ENCODE measurements at places on chromosomes 12 and 14.

- DNase-seq, result no peak
These were observed 140.0 kb upstream of the LHX5 start for GRCh38 chr12:113611652-113612051.

DNA sequence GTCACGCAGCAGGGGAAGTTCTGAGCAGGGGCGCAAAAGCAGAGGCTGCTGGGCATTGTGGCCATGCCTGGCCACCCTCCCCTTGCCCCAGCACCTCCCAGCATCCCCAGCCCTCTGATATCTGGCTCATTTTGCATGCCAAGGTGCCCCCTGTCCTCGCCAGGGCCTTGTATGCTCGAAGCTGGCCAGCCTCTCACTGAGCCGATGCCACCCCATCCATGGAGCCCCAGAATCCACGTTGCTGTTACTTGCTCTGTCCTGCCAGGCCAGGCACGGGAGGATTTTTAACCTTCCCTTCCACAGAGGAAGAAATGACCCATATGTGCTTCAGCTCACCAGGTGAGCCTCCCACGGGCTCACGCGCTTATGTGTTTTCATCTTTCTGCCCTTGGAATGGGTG lies 413.4 kb downstream of the BCL11B start:
- no peak for DNase-seq

DNA sequence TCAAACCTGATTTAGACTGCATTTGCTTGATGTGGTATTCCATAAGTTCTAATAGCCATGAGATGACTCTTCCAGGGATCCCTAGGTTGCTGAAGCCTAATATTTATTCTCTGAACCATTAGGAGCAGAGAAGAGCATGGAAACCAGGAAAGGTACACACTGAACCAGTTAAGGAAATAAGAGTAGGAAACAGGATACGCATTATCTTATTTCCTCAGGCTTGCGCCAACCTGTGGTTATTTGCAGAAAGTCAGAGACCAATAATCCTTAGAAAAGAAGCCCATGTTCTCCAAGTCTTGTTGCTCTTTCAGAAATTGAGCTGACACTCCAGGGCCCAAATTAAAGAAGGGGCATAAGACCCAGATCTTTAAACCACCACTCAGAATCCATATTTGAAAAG lies 41.8 kb upstream of the SMUG1 start:
- DNase-seq, result no peak

DNA sequence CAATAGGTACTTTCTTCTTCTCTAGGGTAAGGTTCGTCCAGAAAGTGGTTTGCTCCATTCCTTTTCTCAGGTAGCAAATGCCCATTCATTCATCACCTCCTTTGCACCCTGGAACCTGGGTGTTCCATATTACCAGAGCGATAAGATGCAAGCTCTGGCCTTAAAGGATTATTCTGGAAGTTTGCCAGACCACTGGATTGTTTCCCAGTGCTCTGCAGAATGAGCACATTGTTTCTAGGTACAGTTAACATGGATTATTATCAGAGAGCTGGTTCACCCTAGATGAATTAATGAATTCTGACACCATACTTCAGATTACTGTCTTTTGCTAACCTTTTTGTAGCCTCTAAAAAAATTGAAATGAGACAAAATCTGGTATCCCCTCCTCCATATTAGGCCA lies 170.9 kb upstream of the BMP4 start:
- DNase-seq, result no peak

GRCh38 chr12:131445184-131445774 lies 265.6 kb upstream of the SFSWAP start:
- DNase-seq, result no peak

DNA sequence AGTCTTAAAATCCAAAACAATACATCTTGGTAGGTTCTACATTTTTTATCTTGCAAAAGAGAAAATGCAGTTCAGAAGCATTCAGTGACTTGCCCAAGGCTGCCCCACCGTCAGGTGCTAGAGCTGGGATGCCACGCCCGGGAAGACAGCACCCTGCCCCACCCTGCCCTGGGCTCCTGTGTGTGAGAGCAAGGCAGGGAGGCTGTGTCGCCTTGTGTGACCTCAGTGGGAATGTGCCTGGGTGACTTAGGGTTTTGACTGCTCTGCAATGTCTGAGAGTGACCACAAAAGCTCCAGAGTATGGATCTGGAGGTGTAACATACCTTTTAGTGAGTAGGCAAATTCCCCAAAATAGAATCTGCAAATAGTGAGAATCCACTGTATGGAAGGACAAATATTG lies 60.0 kb downstream of the AACS start:
- no peak for DNase-seq

DNA sequence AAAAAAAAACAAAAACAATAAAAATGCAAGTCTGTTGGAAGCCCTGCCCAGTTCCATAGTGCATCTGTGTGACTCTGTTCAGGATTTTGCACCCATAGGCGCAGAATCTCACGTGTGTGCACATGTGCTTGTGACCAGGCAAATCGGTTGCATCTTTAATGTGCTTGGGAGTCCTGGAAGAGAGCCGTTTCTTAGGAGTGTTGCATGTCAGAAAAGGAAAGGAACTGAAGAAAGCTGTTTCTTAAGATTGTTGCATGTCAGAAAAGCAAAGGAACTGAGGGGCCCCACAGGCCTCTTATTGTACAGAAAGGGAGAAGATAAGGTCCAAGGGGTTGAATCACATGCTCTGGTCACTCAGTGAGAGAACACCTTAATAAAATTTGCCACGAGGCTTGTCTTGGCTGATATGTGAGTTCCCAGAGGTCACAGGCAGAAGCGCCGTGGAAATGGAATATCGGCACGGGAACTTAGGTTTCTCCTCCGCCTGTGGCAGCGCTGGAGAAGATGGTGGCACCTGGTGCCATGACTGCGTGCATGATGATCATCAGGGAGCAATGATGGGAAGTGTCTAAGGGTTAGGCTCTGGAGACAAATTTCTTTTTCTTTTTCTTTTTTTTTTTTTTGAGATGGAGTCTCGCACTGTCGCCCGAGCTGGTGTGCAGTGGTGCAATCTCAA lies 90.0 kb downstream of the LRRC74A start:
- no peak for DNase-seq

- no peak for DNase-seq
These were observed 88.2 kb downstream of the DUSP16 start for GRCh38 chr12:12474471-12474928.

GRCh38 chr12:49288412-49288853 lies 6.5 kb upstream of the PRPH start:
- DNase-seq, result peak; percentile 75

- no peak for DNase-seq
These were observed 44.3 kb upstream of the KTN1 start for GRCh38 chr14:55535516-55536203.

GRCh38 chr14:68800390-68800789 lies 7.5 kb upstream of the ZFP36L1 start:
- no peak for DNase-seq

GRCh38 chr12:43812926-43813325 lies 6.8 kb upstream of the TWF1 start:
- DNase-seq, result no peak

GRCh38 chr12:50123203-50123602 lies 11.2 kb downstream of the COX14 start:
- DNase-seq, result no peak

DNA sequence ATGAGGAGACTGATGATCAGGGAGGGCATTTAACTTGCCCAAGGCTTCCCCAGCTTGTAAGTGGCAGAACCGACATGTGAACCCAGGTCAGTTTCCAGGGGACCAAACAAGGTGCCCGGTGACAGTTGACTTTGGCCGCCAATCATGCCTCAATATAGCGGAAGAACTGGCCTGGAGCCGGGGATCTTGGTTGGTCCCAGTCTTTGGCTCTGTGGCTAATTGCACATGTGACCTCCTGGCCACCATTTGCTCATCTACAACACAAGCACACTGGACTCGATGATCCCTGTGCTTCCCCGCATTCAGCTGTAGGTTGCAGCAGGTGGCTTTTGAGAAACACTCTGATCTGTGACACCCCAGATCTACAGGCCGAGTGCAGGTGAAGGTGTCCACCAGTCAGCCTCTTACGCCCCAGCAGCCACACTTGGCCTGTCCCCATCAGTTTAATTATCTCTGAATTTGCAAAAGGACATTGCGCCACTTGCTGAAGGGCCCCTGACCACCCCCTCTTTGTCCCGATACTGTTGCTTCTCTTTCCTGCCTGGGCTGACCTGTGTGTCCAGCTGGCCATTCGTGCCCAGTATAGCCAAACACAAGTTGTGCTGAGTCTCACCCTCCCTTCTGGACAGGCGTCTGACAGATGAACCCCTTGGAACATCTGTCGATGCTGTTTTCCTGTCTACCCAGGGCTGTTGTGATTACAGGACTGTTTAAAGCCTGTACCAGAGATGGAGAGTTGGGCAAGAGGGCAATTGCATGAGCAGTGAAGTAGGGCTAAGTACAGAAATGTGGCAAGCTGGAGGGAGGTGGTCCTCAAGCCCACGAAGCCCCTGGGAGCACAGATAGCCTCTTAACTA lies 14.1 kb downstream of the ACACB start:
- no peak for DNase-seq

DNA sequence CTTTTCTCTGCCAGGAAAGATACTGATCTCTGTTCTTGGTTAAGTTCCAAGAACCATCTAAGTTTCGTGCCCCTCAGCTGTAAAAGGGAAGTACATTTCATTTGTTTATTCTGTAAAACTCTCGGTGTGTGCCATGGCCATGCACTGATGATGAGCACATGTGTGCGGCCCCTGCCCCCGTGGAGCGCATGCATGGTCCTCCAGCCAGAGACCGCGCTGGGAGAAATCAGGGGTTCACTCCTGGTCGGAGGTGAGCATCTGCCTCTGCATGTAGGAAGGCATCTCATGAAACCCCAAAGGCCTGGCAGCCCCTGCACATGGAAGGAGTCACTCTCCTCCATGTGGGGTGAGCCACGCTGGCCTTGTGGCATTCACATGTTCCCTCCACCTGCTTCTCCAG lies 102.5 kb upstream of the RTL1 start:
- no peak for DNase-seq
